ENCODE measurements at places on chromosomes 4 and X.

DNA sequence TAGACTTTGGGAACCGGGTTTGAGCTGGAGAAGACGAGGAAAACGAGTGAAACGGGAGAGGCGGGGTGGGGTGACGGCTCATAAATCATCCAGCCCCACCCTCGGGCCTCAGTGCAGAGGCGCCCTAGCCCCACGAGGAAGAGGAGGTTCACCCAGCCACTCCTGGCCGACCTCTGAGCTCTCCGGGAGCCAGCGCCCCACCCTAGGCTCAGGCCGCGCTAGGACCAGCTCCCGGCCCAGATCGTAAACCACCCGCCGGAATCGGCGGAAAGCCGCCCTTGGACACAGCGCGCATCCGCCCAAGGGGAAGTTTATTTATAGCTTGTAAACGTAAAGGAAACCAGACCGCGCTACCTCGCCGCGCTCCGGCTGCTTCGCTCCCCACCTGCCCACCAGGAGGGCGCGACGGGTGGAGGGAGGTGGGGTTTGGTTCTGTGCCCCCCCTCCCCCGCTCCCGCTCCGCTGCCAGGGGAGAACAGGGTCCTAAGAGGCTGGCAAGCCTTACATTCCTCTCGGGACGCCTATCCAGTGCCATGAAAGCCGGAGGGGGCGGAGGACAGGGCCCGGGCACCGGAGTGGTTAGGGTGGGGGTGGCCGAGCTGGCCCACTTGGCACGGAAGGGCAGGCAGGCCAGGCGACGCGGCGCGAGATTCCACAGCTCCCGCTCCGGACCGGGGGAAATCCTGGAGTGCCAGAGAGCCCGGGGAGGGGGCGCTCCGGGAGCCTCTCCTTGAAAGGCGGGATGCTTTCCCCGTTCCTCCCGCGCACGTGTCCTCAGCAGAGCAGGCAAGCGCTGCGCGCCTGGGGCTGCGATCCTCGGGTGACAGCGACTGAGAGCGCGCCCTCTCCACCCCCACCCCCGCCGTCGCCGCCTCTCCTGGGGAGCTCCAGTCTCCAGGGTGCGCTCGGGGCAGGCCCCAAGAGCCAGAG lies 84.2 kb downstream of the BCOR start:
- peak; percentile 92 for DNase-seq

DNA sequence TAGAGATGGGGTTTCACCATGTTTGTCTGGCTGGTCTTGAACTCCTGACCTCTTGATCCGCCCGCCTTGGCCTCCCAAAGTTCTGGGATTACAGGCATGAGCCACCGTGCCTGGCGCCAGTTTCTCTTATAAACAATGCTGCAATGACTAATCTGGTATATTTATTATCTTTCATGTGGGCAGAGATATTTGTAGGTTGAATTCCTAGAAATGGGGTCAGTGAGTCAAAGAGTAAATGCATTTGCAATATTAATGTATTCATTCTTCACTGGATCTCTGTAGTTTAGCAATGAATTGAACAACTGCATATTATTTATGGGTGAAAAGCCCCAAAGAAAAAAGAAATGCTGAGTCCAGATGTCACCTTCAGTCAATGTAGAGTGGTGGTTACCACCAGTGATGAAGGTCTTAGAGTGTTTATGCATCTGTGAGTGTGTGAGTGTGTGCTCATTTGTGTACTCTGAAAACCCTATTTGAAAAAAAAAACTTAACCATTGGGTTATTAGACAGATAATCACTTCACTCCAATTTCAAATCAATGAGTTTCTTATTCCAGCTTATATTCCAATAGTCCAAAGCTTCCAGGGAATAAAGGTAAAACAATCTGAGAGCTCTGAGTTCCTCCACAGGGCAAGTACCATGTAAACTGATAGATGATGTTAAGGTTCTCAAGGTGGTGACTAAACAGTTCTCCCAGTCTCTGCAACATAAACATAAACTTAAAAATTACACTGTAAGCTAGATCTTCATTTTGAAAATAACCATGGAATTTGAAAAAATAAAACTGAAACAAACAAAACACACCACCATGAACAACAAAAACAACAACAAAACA lies 22.6 kb upstream of the CD38 start:
- DNase-seq: no peak

GRCh38 chrX:123222920-123223319 lies 38.8 kb downstream of the GRIA3 start:
- DNase-seq: no peak

- DNase-seq: peak; percentile 86
Measured at GRCh38 chr4:80201252-80202151, 4.2 kb downstream of the PRDM8 start.

DNA sequence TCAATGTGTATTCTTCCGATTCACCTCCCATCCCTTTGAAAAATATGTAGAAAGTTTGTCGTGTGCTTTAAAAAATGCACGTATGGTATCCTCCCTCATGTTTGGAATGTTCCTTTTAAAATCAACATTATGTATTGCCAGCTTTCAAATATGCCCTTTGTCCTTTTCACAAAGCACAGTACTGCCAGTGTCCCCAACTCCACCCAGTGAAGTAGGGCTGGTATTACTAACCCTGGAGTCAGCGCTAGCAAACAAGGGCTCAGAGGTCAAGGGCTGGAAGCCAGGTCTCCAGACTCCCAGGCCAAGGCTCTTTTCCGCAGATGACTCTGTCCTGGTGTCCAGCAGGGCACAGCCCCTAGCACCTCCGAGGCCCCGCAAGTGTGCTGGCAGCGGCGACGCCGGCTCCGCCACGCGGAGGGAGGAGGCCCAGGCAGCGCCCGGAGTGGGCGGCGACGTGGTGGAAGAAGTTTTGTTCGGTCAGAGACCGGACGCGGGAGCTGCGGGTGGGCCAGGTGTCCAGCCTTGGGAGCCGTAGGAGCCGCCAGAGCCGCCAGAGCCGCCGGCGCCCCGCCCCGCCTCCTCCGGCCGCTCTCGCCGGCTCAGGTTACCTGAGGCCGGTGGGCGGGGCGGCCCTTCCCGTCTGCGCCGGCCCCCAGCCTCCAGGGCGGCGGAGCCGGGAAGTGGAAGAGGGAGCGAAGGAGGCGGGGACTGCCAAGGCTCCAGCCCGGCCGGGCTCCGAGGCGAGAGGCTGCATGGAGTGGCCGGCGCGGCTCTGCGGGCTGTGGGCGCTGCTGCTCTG lies at the start of gene IL13RA1:
Gene IL13RA1, plus strand, starts transcription at position 720 of the 799 bp plus-strand sequence. Its CDS starts 33 bp downstream, at position 753.
- peak; percentile 92 for DNase-seq

- DNase-seq: no peak
Measured at GRCh38 chr4:159981469-159981856, 878.6 kb downstream of the RAPGEF2 start.

DNA sequence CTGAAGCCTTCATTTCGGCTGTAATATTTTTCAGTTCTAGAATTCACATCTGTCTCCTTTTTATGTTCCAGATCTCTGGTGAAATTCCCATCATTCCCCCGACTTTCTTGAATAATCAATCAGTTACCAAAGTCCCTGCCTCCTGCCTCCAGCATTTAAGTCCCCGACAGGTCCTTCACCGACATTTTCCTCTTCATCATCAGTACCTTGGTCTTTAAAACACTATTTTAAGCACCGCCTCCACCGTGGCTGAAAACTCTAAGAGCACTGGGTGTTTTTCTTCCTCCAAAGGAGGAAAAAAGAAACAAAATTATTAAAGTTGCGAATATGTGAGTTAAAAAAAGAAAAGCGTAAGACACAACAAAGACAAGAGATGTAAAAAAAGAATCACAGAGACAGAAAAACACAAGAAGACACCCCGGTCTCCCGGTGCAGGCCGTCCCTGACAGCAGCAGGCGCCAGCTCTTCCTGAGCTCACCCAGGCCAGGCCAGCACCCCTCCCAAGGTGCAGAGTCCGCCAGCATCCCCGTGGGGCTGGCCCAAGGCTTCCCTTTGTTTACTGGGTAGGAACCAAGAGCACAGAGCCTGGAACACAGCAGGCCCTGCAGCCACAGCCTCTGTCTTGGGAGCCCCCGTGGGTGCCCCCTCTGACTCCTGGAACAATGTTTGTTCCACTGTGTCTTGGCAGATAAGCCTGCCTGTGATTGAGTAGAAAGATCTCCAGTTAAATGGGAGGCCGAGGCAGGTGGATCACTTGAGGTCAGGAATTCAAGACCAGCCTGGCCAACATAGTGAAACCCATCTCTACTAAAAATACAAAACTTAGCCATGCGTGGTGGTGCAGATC lies 49.3 kb upstream of the CPLX1 start:
- no peak for DNase-seq

- no peak for DNase-seq
Measured at GRCh38 chr4:56424697-56425514, 10.5 kb downstream of the PPAT start.

- no peak for DNase-seq
Measured at GRCh38 chrX:1360171-1360570, 23.6 kb downstream of the IL3RA start.

GRCh38 chr4:141411936-141412335 lies 191.2 kb downstream of the ZNF330 start:
- no peak for DNase-seq

- DNase-seq: no peak
Measured at GRCh38 chrX:27309406-27309805, 153.7 kb downstream of the PPP4R3C start.

GRCh38 chr4:141898346-141898745 lies 262.0 kb downstream of the IL15 start:
- no peak for DNase-seq

DNA sequence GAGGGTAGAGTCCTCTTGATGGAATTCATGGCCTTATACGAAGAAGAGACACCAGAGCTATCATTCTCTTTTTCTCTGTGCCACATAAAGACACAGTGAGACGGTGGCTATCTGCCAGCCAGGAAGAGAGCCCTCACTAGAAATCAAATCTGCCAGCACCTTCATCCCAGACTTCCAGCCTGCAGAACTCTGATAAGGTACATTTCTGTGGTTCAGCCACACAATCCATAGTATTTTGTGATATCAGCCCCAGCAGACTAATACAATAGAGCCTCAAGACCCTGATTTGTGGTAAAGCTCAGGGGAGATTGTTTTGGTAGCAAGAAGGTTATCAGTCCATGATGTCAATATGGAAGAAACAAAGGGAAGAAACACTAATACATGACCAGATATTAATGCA lies 1213.2 kb downstream of the NLGN4X start:
- no peak for DNase-seq
